MV-4-11 (cell line): ENCODE measurements at places on chromosomes 7 and 10.
A peak's percentile ranks its signal among the peaks of the same experiment; 100 is the strongest.

- no peak for DNase-seq
Measured at GRCh38 chr7:138919216-138919615, 62.0 kb downstream of the KIAA1549 start.

DNA sequence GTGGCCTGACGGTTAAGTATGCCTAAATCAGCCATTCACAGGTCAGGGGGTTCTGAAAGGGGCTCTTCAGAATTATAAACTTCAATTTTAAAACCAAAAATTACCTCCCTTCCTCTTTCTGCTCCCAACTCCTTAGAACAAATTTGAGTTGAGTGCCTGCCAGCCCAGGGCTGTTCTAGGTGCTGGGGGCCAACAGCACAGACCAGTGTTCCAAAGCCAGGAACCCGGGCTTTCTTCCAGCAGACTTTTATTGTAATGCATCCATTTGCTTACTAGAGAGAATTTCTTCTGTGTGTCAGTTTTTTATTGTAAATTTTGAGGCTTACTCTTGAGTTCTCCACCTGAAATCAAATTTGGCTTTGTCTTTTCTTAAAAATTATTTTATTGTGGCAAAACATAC lies 238.5 kb downstream of the CACNB2 start:
- no peak for DNase-seq

DNA sequence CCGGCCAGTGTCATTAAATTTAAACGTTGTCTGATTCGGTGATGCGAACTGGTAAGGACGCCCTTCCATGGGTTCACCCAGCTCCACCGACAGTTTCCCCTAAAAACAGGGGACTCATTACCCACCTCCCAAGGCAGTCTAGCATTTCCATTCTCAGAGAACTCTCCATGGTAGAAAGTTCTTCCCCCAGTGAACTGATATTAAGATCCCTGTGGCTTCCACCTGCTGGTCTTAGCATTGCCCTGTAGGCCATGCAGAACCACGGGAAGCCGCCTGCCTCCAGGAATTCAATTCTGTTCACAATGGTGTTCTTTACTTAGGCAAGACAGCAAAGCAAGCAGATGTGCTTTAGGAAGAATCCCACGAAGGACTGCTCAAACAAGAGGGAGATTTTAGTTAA lies 128.9 kb upstream of the NANOS1 start:
- no peak for DNase-seq

GRCh38 chr10:76150139-76150875 lies 718.9 kb downstream of the LRMDA start:
- DNase-seq: no peak

- DNase-seq: peak; percentile 51
Measured at GRCh38 chr10:18312374-18313139, 172.3 kb downstream of the CACNB2 start.

- DNase-seq: no peak
Measured at GRCh38 chr10:88297103-88297502, 286.0 kb downstream of the RNLS start.

GRCh38 chr10:31384589-31384949 lies 65.6 kb downstream of the ZEB1 start:
- no peak for DNase-seq

DNA sequence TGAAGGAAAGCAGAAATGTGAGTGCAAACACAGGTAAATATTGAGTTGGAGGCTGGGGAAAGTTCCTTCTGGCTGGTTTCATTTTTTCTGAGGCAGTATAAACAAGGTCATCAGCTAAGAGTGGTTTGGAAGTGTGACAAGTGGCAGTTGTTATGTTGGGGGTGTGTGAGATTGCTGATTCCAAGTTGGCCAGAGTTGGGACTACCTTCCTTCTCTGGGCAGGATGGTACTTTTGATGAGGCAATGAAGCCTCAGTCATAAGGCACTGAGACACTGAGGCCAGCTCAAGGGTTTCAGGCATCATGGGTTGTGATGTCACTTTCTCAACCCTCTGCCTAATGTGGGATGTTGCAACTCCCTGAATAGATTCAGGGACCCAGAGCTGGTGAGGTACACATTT lies 8.2 kb upstream of the PTTG1IP2 start:
- no peak for DNase-seq

DNA sequence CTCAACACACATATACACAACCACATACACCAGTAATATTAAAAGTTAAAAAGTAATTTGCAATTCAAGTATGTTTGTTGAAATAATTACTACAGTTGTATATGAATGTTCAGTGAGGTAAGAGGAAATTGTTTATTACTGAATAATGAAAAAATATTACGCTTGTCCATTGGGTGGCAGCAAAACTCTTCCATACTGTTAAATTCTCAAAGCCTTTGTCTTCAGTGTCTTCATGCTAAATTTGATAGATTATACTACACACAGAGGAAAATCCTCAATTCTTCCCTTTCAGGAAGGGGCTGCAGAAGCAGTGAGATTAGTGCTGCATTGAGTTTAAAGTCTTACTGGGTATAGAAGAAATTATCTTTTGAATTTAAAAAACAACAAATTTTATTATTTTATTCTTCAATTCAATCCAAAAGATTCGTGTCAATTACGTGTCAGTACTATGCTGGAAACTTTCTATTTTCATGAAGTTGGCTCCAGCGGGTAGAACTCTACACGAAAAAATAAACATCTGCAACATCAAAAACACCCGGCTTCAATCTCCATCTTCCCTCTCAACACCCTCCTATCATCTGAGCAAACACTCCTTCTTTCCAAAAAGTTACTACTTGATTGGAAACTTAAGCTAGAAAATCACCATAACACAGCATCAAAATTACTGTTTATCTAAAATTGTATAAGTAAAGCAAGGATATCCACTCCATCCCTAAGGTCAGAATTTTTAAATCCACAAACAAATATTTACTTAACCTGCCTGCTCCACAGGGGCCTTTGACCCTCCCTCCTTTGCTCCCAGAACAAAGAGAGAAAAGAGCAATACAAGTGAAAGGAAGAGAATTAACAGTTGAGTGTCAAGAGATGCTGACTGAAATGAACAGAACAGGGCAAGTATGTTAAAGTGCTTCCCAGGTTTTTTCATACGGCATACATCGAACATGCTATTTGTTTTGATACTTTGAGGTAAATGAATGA lies 37.0 kb upstream of the TES start:
- peak; percentile 52 for DNase-seq

DNA sequence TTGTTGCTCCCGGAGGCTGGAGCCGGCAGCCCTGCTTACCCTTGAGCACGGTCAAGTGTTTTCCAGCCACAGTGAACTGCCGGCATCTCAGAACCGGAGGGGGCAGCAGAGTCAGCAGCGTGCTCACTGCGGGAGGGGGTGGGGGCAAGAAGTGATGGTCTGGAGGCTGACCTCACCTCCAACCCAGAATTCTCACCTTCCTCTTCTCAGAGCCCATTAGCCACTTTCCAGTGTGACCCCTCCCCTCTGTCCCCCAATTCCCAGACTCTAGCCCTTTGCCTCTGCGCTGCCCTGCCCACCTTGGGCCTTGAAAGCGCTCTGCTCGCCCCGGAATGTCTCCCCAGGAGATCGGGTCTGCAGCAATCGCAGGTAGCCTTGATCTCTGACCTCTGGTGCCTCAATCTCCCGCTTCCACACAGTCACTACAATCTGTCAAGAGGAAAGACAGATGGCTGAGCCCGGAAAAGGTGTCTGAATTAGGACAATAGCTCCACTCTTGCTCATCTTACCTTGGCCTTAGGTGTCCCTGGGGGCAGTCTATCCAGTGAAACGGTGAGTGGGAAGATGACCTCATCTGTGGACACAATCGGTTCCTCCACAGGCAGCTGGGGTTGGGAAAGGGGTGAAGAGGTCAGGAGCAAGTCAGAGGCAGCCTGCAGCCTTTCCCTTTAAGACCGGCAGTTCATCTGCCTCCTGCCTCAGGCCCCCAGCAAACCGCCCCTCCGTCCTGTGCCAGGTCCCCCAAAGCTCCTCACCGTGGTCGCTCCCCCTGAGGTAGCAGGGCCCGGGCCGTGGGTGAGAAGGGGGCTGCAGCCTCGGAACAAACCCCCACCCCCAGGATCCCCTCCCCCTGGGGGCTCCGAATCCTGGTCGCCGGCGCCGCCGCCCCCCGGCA lies 942 bp downstream of the TRAPPC14 start:
- DNase-seq: peak; percentile 45

GRCh38 chr10:121668314-121669027 lies 70.2 kb upstream of the FGFR2 start:
- DNase-seq: no peak
